ENCODE measurements at places on chromosomes 16 and 17. TPM values are rescaled to one million over a fixed set of nuclear protein-coding genes. Genes with fewer than 3 reads are reported as not detected.

- no peaks in the 10 kb centered on the region for H3K4me1 ChIP-seq
- DNase-seq, result no peak
- H3K36me3 ChIP-seq, result no peaks in the 10 kb centered on the region
- no peak overlapping the region for H3K27ac ChIP-seq
Measured at GRCh38 chr16:80148826-80149225, 392.0 kb upstream of the DYNLRB2 start.

RAPGEFL1 gene
- total RNA-seq, result 6.2 TPM

DNA sequence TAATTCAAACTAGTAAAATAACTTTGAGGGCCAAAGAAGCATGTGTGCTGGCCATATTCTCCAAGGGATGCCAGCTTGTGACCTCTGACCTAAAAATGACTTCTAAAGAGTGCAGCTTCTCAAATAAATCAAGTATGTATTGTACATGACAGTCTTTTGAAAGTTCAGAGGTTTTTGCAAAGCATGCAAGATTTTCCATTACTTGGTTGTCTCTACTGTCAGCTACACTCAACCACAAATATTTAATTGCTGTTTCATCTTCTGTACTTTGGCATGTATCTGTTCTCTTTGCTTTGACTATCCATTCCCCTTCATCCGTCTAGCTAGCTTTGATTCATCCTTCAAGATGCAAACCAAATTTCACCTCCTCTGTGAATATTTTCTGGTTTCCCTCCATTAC is 121.9 kb upstream of the HS3ST2 start:
- no peaks in the 10 kb centered on the region for H3K4me1 ChIP-seq
- no peak for DNase-seq
- H3K4me3 ChIP-seq, result no peak overlapping the region
- H3K36me3 ChIP-seq, result no peaks in the 10 kb centered on the region

GRCh38 chr16:7268182-7268581 is 64.5 kb upstream of the RBFOX1 start:
- DNase-seq, result no peak
- no peaks in the 10 kb centered on the region for H3K36me3 ChIP-seq
- no peak overlapping the region for H3K27ac ChIP-seq
- H3K4me1 ChIP-seq, result no peaks in the 10 kb centered on the region
- H3K4me3 ChIP-seq, result no peak overlapping the region

- no peaks in the 10 kb centered on the region for H3K27me3 ChIP-seq
- no peak for DNase-seq
- H3K27ac ChIP-seq, result no peak overlapping the region
- no peak overlapping the region for H3K4me3 ChIP-seq
- peaks cover 30% of the 10 kb centered on the region for H3K36me3 ChIP-seq
Measured at GRCh38 chr16:87332150-87332549, 15.0 kb upstream of the C16orf95 start.

DNA sequence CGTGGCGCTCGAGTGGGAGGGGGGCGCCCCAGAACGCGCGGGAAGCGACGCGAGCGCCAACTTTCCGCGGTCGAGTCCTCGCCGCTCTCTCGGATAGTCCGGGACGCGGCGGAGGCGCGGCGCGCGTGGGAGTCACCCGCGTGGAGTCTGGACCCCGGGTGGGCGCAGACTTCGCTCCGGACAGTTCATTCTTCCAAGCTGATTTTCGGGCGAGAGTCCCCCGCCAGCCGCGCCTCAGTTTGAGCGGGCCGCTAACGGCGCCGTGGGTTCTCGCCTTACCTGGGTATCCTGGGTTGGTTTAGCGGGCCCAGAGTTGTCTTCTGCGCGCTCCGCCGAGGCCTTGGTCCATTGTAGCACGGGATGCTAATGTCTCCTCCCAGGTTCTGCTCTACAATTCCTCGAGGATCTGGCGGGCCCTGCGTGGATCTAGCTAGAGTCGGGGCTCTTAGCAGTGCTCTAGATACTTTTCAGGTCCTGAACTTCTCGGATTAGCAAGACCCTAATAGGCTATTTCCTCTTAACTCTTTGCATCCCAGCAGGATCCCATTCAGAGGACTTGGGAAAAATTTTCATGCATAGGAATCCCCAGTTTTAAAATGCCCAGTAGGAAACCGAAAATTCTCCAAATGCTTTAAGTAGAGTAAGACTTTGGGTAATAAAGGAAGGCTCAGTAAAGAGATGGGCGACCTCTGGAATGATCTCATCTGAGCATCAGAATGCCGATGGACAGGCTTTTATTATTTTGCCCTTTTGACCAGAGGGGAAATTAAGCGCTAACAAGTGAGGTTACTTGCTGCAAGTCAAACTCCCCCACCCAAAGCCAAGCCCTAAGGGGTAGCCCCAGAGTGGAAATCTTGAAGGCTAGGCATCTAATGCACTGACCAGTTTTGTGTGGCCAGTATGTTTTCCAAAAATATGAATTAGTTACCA is 537 bp upstream of the GJC1 start:
- peak overlapping the region; percentile 10 for H3K4me3 ChIP-seq
- no peak overlapping the region for H3K27ac ChIP-seq
- peaks cover 66% of the 10 kb centered on the region for H3K27me3 ChIP-seq
- DNase-seq, result peak; percentile 31

SLC13A5 gene
- not detected for total RNA-seq

- no peak overlapping the region for H3K4me3 ChIP-seq
- no peaks in the 10 kb centered on the region for H3K27me3 ChIP-seq
- no peaks in the 10 kb centered on the region for H3K4me1 ChIP-seq
- no peak overlapping the region for H3K27ac ChIP-seq
Measured at GRCh38 chr17:61483778-61484116, 31.5 kb downstream of the TBX4 start.

All from T-cell (primary cell).